Stimulated activated CD8-positive, alpha-beta memory T cell treated with anti-CD3 and anti-CD28 coated beads, Interleukin-2, amount 100 ng/mL, for 1 hour (primary cell): ENCODE measurements at places on chromosomes 7 and 10.

DNA sequence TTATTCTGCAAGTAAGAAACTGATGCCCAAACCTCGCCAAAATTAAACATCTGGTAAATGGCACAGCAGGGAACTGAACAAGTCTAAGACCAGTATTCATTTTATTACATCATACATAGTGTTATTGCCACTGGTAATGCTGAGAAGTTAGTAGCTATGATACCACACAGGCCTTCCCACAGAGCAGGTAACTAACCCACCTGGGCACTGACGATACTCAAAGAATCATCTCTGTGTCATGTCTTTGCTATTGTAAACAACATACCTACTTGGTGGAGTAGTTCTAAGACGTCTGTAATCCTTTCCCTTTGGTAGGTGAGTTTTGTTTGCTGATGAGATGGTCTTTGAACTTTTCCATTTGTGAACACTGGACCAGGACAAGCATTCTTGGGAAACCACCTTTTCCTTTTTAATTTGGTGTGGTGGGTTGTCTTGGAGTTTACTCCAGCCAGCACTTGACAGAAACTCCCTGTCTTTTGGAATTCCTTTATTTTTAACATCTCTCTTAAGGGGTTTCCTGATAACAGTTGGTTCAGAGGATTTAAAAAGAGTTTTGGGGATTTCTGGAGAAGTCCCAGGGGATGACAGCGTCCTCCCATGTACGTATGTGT, 40.9 kb downstream of the PDSS1 start:
- DNase-seq: no peak

DNA sequence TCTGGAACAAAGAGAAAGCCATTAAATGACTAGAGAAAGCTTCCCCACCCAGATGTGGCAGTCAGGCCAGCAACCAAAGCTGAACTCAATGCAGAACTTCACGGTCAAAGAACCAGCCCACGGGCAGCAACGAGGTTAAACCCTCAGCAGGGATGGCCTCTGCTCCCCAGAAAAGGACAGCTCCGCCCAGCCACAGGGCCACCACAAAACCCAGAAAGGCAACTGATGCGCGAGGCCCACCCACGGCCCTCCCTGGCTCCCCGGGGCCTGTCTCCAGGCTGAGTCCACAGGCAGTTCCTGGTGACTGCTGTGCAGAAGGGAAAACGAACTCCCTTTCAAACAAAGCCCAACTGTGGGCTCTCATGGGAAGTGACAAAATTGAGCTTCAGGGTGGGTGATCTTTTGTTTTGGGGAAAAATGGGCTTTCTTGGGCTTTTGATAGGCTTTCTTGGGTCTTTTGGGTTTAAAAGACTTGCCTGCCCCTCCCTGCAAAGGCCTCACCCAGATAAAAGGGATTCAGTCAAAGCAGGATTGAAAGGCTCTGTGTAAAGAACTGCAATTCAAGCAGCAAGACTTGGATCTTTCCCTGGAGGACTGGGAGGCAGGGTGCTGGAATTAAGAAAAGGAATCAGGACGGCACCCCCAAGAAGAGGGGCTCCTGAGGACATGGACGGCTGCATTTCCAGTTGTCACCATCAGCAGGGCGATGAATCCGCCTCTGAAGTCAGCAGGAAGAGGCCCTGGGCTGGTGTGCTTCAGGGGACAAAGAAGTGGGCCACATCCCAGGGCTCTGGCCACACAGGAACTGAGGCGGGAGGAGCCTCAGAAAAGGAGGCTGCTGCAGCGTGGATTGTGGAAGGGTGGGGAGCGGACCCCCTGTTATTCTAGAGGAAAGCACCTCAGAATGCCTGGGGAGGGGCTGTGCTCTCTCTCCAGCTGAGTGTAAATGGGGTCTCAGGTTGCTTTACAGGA, 209.9 kb downstream of the USP6NL start:
- DNase-seq: no peak

DNA sequence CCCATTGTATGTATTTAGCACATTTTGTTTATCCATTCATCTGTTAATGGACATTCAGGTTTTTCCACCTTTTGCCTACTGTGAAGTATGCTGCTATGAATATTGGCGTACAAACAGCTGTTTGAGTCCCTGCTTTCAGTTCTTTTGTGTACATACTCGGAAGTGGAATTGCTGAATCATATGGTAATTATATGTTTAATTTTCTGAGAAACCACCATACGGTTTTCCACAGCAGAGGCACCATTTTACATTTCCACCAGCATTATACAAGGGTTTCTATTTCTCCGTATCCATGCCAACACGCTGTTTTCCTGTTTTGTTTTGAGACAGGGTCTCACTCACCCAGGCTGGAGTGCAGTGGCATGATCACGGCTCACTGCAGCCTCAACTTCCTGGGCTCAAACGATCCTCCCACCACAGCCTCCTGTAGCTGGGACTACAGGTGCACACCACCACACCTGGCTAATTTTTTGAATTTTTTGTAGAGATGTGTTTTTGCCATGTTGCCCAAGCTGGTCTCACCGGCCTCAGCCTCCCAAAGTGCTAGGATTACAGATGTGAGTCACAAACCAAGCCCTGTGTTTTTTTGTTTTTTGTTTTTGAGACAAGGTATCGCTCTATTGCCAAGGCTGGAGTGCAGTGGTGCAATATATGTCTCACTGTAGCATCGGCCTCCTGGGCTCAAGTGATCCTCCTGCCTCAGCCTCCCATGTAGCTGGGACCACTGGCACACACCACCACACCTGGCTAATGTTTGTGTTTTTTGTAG, 22.1 kb upstream of the FBXW4 start:
- DNase-seq: no peak

GRCh38 chr10:11861341-11861740, 38.2 kb downstream of the PROSER2 start:
- DNase-seq: no peak

GRCh38 chr10:123573236-123574108, 92.7 kb upstream of the GPR26 start:
- DNase-seq: peak; percentile 8

DNA sequence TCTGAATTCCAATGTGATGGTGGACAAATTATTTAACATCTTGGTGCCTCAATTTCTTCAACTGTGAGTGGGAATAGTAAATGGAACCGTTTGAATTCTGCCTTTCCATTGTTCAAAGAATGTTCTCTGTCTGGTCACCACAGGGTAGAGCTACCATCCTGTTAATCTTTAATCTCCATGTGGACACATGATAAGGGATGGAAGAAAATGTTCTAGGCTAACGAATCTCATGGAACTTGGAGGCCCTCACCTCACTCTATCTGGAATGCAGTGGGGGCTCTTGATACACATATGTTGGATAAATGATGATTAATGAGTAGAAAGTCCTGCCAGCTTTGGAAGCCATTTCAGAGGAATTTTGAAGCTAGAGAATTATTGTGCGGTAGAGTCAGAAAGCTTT, 118.5 kb upstream of the HABP2 start:
- no peak for DNase-seq

GRCh38 chr10:29266641-29267040, 22.2 kb upstream of the LYZL1 start:
- DNase-seq: no peak
